Amygdala (tissue), 56 donors: ENCODE measurements at places on chromosomes 5 and 9.

DNA sequence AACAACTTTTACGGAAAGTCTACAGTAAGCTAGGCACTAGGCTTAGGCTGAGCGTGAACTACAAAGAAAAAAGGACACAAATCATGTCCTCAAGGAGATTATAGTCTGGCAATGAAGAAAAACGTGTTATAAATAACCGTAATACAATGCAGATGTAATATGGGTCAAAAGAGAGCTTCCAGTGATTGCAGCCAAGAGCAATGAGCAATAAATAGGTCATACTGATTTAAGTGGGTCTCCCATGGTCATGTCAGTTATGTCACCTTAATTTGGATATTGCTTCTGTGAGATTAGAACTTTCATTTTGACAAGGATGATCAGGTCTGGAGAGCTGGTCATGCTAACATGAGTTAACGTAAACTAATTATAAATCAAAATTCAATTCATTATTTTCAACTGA lies 158.6 kb upstream of the GNA14 start:
- DNase-seq = no peak

- DNase-seq = peak; percentile 10
These were observed 983 bp downstream of the GCNT1 start for GRCh38 chr9:76459694-76460635.

- DNase-seq = no peak
These were observed 4.5 kb downstream of the PURA start for GRCh38 chr5:140118302-140118936.

- no peak for DNase-seq
These were observed 37.4 kb downstream of the FOXI1 start for GRCh38 chr5:170143091-170143490.

DNA sequence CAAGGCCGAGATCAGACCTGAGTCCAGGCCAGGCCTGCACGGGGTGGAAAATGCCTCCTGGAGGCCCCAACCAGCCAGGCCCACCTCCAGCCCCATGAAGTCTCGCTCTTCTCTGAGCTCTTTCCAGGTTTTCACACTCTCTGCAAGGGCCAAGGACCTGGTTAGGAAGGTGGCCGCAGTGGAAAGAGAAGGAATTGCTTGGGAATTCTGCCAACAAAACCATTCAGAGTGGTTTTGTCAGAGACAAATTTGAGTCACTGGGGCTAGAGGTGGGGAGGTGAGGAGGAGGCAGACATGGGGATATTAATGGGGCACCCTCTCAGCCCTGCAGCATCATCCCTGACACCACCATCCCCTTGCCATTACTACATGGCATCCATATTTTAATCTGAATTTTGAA lies 261.0 kb downstream of the ROR2 start:
- DNase-seq = no peak

- no peak for DNase-seq
These were observed 75.1 kb upstream of the IER5L start for GRCh38 chr9:129252937-129253802.

DNA sequence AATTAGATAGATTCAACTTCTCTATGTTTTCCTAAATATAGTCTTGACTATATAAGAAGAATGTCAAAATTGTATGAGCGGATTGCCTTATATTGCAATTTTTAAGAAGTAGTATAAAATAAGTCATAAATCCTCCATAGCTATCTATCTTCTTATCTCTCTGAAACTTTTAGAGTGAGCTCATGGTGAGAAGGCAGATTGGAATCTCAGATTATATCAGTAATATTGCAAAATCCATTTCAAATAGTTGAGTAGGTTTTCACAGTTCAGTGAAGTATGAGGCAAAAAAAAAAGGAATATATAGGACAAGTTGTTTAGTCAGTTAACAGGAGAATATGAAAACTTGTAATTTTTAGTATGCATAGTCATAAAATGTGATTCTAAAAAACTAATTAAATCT lies 156.4 kb downstream of the FAM174A start:
- DNase-seq = no peak

GRCh38 chr5:176774216-176775171 lies 35.9 kb upstream of the UNC5A start:
- no peak for DNase-seq

DNA sequence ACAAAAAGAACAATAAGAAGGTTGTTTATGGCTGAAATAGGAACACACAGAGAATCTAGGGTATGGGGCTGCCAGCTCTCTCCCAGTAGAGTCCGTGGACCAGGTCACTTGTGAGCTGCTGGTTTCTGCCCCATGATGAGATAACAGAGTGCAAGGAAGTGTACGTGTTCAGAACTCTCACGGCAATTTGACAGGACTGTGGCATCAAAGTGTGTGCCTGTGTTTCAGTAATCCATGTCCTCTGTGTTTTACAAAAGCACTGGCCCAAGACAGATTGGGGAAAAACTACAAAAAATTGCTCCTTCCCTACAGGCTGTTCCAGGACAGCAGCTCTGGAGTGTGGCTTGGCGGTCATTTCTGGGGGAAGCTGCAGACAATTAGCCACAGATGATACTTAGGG lies 184.6 kb downstream of the AUH start:
- DNase-seq = no peak

DNA sequence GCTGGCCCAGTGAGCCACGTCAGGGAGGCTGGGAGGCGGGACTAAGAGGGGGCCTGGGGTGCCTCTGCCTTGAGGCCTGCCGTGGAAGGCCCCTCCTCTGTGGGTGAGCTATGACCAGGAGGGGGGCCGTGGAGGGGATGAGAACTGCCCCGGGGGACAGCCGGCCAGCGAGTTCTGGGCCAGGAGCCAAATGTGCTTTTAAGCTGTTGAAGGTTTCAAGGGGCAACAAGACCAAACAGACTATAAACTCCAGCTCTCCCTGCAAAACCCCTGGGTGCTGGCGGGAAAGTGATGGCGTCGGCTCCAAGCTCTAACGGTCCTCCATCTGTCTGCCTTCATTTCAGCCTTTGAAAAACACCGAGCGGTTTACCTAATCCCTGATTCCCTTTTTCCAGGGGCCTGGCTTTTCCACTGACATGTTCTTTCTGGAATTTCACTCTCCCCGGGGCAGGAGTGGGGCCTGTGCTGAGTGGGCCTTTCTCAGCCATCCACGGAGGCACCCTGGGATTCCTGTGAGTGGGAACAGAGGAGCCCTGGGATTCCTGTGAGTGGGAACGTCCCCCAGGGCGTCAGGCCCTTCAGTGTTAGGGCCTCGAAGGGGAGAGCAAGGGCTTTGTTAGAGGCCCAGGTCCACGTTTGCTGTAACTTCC lies 65.6 kb downstream of the COL5A1 start:
- DNase-seq = peak; percentile 5

GRCh38 chr5:6820851-6821479 lies 107.7 kb downstream of the TENT4A start:
- no peak for DNase-seq

DNA sequence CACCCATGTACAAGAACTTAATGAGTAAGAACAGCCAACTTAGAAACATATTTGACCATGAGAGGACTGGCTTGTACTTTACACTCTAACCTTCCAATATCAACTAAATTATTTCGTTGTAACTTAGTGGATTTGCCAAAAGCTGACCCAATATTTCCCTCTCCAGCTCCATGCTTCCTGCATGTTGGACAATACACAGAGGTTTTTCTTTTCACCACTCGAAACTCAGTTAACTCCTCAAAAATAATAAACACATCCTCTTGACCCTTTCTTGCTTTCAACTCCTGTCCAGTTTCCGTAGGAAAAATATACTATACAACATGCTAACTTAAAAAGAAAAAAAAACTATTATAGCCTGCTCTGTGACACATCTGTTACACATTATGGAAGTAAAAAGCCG lies 188.9 kb downstream of the MPDZ start:
- no peak for DNase-seq

DNA sequence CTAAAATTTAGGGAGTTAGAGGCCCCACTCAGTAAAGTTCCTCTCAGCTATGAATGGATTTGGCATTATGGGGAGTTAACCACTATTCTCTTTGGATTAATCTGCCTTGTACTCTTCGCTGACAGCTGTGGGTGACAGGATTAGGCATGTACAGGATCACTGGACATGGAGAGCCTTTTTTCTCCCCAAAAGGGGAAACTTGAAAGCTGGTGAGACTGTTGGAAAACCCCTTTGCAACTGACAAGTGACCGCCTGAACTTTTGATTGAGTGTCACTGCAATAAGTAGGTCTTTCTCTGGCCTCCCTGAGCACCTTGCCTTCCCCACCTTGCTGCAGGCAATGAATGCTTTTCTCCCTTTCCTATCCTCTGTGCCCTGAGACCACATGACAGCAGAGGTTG lies 68.3 kb downstream of the ERP44 start:
- no peak for DNase-seq
